ENCODE measurements at places on chromosomes 5 and 9.

GRCh38 chr5:118862596-118862995, 125.8 kb downstream of the DTWD2 start:
- no peak for DNase-seq

DNA sequence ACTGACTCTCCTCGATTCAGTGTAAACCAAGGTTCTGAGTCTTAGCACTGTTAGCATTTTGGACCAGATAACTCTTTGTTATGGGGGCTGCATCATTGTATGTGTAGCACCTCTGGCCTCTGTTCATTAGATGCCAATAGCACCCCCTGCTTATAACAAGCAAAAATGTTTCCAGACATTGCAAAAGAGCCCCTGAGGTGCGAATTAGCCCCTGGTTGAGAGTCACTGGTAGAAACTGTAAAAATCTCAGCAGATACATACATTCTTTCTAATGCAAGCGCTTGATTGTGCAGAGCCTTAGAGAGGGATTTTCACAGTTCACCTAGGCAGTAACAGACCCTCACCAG, 2.8 kb downstream of the ADRB2 start:
- no peak for DNase-seq

DNA sequence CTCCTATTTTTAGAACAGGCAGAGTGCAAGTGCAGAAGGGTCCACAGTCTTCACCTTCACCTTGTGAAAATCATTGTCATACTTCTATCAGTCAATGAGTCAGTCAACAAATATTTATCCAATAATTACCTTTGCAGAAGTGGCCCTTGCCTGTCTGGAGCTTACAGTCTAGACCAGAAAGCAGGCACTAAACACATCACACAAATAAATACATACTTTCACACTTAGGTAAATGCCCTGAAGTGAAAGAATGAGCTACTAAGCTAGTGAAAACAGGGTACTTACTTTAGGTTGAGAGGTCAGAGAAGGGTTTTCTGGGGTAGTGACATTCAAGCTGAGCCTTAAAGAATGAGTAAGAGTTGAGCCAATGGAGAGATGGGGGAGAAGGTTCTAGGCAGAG, 421.9 kb upstream of the ADAMTSL1 start:
- no peak for DNase-seq

DNA sequence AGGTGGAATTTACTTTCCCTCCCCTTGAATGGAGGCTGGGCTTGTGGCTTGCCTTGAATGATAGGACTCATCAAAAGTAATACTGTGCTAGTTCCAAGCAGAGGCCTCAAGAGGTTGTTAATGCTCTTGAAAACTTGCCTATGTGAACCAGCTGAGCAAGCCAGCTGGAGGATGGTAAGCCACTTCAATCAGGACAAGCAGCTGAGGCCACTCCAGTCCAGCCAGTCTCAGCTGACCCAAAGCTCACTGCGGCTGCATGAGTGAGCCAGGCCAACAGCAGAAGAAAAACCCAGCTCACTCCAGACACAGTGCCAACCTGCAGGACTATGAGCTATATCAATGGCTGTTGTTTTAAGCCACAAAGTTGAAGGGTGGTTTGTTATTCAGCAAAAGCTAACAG, 182.8 kb downstream of the MCTP1 start:
- DNase-seq = no peak

DNA sequence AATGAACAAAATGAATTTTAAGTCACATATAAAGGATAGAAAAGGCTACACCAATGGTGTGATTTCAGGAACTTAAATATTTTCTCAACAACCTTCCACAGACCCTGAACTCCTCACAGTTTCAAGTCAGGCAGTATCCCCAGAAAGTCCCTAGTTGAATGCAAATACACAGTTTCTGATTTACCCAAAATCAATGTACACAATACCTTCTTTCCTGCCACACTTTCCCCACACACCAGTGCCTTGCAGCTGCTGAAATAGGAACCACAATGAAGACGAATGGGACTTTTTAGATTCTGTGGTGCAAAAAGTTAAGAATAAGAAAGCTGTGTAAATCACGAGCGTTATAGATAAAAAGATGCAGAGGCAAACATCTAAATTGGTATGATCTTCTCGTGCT, 552.4 kb upstream of the MEF2C start:
- no peak for DNase-seq

- DNase-seq = no peak
These were observed 155.5 kb downstream of the RAB3C start for GRCh38 chr5:58738336-58738735.

- DNase-seq = no peak
These were observed 53.0 kb upstream of the NRARP start for GRCh38 chr9:137354845-137355760.

- no peak for DNase-seq
These were observed 460.0 kb downstream of the PSAT1 start for GRCh38 chr9:78756813-78757510.

DNA sequence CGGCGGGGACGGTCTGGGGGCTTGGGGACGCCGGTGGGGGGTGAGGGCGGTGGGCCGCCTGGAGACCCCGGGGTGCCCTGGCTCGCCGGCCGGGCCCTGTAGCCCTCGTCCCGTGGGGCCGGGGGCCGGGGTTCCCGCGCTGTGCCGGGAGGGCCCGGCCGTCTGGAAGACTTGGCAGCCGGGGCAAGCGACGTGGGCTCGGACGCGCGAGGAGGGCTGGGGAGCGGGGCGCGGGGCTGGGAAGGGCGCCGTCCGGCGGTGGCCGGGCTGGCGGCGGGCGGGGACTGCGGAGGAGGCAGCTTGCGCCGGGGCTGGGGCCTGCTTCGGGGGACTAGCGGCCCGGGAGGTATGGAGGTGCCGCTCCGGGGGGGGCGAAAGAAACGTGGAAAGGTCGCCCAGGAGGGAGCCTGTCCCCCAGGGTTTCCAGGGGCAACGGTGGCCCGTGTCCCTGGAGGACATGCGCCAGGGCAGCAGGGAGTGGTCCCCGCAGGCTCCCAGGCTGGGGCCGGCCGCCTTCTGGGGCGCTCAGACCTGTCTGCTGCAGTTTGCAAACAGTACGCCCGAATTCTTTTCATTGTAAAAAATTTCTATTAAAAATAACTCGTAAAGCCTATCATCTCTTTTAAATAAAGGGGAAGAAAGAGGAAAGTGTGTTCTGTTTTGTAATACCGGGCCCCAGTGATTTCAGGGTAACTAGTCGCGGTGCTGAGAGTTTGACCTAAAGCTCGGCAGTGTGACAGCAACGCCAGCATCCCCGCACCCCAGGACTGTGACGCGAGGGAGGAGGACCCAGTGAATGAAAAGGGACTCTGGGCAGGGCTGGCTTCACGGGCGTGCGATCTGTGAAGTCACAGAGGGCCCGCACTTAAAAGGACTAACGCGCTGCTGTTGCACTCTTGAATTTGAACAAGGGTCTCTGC, 752 bp upstream of the ANKH start:
- no peak for DNase-seq

GRCh38 chr9:32424616-32425015, 40.2 kb downstream of the ACO1 start:
- DNase-seq = no peak

DNA sequence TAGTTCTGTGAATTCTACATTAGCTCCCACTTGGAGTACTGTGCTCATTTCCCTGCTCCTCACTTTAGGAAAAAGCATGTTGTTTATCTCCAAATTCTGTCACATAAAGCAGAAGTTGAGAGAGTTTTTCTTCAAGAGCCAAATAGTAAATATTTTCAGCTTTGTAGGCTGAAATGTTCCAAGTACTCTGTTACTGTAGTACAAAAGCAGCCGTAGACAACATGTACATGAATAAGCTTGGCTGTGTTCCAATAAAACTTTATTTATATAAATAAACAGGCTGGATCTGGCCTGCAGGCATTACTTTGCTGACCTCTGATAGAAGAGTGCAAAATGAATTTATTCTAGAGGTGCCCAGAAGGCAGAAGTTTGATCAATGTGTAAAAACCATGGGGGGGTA, 73.0 kb upstream of the AGXT2 start:
- DNase-seq = no peak

DNA sequence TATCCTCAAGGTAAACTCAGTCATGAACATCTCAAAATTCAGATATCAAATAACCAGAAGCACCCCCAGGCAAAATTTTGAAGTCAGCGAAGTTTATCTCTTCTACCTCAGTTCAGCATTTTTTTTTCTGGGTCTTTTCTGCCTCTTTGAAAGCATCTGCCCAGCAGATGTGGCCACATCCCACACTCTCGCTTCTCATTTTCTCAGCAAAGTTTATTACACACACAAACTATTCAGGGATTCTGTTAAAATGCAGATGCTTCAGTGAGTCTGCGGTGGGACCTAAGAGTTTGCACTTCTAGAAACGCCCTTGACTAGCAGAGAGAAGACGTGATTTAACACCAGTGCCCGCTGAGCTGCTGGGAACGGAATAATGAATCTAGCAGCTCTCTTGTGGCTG, 19.3 kb downstream of the RASEF start:
- no peak for DNase-seq

DNA sequence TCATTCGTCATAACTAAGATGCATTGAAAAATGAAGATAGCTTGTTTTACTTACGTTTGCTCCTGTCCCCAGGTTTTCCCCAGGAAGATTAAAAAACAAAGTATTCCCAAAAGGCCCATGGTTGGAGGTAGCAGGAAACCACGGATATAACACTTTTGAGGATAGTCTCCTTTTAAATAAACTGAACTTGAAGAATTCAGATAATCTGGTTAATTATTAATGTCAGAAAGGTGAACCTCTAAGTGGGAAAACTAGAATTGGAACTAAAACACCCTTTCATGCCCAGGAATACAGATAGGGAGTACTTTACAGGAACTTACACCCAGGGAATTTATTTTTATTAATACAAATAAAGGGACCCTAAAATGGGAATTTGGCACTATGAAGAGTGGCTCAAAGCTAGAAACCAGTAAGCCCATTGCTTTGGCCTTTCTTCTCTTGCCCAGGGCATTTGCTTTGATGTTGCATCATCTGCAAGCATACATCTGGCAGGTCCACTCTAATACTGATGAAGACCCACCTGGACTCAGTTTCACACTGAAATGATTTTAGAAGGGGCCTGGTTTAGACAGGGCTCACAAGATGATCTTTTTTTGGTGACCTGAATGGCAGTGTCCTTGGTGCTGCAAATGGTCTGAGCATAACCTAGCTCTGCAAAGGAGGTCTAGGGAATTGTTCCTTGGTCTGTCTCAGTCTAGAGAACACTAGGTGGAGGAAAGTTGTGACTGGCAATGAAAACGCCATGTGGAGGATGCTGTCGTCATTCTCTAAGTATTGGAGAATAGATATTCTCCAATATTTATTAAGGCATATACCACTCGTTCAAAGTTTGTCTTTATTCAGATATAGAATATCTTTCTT, at the start of gene C5:
TSS of gene C5 (minus strand) at position 148 of the 861 bp plus-strand sequence. CDS start at position 119, 29 bp downstream.
- no peak for DNase-seq

GRCh38 chr5:89179731-89180130, 296.7 kb upstream of the MEF2C start:
- DNase-seq = no peak

DNA sequence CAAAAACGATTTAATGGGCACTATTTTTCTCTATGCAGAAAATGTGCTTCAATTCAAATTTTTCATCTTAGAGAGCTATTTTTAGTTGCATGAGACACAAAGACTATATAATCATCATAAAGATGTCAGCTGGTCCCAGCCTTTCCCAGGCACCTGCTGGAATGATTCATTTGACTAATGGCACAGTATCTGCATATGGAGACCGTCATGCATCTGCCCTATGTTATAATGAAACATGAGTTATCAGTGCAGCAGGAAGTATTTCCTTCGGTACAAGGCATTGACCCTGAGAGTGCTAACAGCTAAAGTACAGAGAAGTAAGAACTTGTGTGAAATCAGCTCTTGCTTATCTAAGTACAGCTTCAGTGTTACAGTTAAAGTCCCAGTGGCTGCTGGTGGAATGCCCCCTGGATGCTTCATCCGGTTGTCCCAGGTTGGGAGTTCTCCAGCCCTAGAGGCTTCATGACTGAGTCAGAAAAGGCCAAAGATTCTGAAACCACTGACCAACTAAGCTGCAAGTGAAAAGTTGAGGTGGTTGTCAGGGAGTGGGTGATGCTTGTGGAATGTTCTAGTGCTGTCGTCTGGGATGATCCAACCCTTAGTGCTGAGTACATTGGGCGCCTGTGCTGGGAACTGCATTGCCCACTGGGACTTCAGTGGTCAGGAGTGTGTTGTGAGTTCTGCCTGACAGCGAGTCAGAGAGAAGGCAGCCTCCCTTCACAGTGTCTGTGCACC, 57.2 kb downstream of the MTRR start:
- DNase-seq = peak; percentile 81

DNA sequence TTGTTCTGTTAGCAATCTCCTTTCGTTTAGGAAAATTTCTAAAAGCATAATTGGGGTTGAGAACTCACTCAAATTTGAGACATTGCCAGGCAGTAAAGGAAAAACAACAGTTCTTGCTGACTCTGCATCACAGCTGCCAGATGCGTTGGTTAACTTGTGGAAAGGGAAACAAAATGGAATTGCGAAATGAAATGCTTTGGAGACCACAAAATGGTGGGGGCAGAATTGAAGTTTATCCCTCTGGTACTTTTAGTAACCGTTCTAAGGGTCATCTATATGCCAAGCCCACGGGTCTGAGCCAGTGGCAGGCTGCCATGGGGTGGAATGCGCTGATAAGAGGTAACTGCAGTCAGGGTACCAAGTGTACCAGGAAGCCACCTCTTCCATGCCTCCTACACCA, 28.6 kb upstream of the SELENOP start:
- DNase-seq = peak; percentile 16

GRCh38 chr5:1931604-1932231, 49.0 kb upstream of the IRX4 start:
- DNase-seq = no peak

DNA sequence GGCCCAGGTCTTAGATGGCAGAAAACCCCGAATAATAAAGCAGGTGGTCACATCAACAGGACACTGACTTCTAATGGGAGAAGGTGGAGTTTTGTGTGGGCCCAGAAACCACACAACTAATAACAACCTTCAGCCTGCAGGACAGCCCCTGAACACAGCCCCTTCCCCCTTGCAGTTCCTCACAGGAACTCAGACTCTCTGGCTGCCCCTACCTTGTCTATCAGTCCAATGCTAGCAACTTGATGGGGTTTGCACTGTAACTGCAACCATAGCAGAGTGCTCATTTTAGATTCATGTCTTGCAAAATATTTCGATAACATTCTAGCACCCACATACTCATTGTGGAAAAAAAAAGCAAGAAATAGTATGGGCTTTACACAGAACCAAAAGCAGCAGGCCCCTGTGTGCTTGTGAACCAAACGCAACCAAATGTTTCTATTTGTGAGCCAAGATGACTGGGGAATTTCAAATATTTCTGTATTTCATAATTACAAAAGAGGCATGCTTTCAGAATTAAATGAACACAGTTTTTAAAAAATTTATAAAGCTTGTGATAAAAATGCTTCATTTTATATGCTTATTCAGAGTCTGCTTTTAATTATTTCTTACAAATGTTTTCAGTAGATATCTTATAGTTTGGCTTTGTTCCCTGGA, 62.7 kb upstream of the PDE4D start:
- no peak for DNase-seq

DNA sequence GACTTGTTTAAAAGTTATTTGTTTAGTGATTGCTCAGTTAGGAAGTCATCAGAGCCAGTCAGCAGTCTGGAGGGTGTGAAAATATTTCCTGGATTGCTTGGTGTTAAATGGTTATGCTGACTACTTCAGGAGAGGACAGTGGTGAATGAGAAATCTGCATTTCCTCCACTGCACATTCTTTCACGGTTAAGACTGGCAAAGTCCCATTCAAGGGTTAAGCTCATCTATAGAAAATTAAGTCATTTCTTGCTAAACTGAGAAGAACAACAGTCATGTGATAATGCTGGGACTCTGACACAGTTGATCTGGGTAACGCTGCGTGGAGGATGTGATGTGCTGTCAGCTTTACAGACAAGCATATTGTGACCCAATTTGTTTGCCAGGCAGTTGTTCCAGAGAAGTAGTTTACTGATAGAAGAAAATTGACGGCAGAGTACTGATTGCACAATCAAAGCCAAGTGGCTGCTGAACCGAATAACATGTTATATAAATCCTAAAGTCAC, 80.4 kb downstream of the GRAMD2B start:
- DNase-seq = no peak
